ENCODE measurements at places on chromosomes 12 and 14.

- DNase-seq, result no peak
Observed at GRCh38 chr14:85344847-85345570, 184.9 kb upstream of the FLRT2 start.

GRCh38 chr14:51357250-51357649 lies 117.2 kb downstream of the TMX1 start:
- DNase-seq, result no peak

GRCh38 chr12:89340861-89341260 lies 11.4 kb downstream of the DUSP6 start:
- DNase-seq, result no peak

GRCh38 chr12:101021911-101022388 lies 188.1 kb downstream of the SLC5A8 start:
- DNase-seq, result no peak

DNA sequence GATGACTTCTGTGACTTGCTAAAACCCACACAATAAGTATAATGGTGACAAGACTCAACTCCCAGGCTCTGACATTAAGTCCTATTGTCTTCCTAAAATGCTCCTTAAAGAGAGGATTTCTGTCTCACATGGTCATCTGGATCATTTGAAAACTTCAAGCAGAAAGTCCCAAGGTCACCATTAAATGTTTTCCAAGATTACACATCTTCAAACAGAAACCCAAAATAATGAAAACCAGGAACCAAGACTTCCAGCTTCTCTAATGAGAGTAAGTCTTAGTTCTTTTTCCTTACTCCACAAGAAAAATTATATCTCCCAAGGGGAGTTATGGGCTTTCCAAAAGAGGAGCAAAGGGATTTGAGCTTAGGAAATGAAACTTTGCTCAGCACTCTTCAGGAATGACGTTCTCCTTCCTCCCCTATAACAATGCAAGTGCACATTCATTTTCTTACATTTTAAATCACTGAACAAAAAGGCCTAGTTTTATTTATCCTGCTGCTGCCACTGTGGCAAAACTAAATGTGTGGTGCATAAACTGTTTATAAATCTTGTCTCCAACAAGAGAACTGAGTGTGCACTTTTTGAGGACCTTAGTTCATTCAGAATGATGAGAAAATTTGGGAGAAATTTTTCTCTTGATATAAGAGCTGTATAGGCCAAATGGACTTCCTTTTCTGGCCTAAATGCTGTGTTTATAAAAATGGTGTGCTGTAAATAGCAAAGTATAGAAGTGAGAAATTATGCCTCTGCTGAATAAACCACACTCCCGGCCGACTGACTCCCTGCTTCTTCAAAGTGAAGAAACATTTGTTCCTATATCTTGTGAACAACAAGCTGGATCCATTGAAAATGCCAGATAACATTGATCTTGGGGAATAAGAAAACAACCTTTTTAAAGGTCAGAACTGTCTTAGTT lies 148.4 kb upstream of the PLEKHG7 start:
- no peak for DNase-seq

DNA sequence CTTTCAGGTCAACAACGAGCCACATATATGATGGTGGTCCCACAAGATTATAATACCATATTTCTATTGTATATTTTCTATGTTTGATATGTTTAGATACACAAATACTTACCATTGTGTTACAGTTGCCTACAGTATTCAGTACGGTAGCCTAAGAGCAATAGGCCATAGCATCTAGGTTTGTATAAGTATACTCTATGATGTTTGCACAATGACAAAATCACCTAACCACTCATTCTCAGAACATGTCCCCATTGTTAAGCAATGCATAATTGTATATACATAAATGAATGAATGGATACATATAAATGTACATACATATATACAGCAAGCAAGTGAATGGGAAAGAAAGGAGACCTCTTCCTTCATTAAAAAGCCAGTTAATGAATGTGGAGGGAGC lies 23.8 kb downstream of the TMTC1 start:
- no peak for DNase-seq

- no peak for DNase-seq
Observed at GRCh38 chr12:52498946-52499345, 5.9 kb upstream of the KRT6A start.

- DNase-seq, result no peak
Observed at GRCh38 chr12:56469007-56469930, 891 bp downstream of the SPRYD4 start.

DNA sequence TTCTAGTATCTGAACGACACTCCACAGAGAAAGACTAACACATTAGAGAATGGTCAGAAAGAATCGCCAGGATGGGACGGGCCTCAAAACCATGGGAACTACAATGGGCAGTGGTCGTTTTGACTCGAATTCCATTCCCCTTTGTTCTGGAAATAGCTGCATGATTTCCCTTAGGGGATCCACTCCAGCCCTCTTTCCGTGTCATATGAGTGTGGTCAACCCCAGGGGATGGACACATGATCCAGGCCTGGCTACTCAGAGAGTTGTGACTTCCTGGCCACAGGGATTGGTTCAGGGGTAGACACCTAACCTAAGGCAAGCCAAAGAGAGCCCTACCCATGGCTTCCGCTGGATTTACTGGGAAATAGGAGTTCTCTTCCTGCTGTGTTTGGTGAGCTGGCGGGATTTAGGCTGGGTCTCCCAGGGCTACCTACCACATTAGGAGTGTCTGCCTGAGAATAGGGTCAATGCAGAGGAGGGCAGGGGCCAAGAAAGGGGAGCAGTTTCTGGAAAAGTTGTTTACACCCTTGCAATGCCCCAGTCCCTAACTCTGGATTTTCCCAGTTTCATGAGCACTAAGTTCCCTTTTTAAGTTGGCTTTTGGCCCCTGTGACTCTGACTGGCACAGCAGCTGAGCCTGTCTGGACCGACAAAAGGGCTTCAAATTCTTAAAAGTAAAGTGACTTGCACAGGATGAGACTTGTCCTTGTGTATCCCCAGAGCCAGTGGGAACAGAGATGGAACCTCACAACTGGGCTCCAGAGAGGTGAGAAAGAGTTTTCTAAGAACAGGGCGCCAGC lies 28.1 kb upstream of the GPATCH2L start:
- DNase-seq, result no peak
